ENCODE measurements at places on chromosomes 5 and 9. TPM values are rescaled to one million over a fixed set of nuclear protein-coding genes. Genes with fewer than 3 reads are reported as not detected.

The PCDHGA11 gene
- total RNA-seq, result 16.5 TPM

- no peak overlapping the region for H3K4me3 ChIP-seq
- H3K4me1 ChIP-seq, result peaks cover 15% of the 10 kb centered on the region
- H3K27me3 ChIP-seq, result no peaks in the 10 kb centered on the region
Measured at GRCh38 chr9:92666912-92667532, 2.9 kb downstream of the IPPK start.

GRCh38 chr5:14806456-14806855 is 65.1 kb downstream of the ANKH start:
- H3K27me3 ChIP-seq, result no peaks in the 10 kb centered on the region
- H3K4me3 ChIP-seq, result no peak overlapping the region
- H3K27ac ChIP-seq, result peak overlapping the region; percentile 89
- peak; percentile 93 for DNase-seq
- H3K4me1 ChIP-seq, result peaks cover 44% of the 10 kb centered on the region

The SPINK1 gene
- not detected for total RNA-seq

- no peak for DNase-seq
- no peaks in the 10 kb centered on the region for H3K27me3 ChIP-seq
- H3K36me3 ChIP-seq, result no peaks in the 10 kb centered on the region
- H3K4me1 ChIP-seq, result peaks cover 13% of the 10 kb centered on the region
- no peak overlapping the region for H3K27ac ChIP-seq
Measured at GRCh38 chr5:124908581-124909451, 162.4 kb upstream of the ZNF608 start.

- H3K27me3 ChIP-seq, result no peaks in the 10 kb centered on the region
- no peak overlapping the region for H3K27ac ChIP-seq
- H3K36me3 ChIP-seq, result no peaks in the 10 kb centered on the region
- peaks cover 5% of the 10 kb centered on the region for H3K4me1 ChIP-seq
- peak overlapping the region; percentile 82 for H3K4me3 ChIP-seq
Measured at GRCh38 chr9:98117984-98118639, 910 bp downstream of the TRIM14 start.

GRCh38 chr5:134736173-134736812 is 2.1 kb upstream of the CAMLG start:
- H3K27ac ChIP-seq, result no peak overlapping the region
- H3K4me1 ChIP-seq, result peaks cover 10% of the 10 kb centered on the region
- H3K36me3 ChIP-seq, result peaks cover 5% of the 10 kb centered on the region

GRCh38 chr5:423626-424261 is 19.2 kb upstream of the EXOC3 start:
- H3K36me3 ChIP-seq, result peaks cover 78% of the 10 kb centered on the region
- H3K4me3 ChIP-seq, result no peak overlapping the region
- H3K4me1 ChIP-seq, result peaks cover 7% of the 10 kb centered on the region
- H3K27me3 ChIP-seq, result no peaks in the 10 kb centered on the region
- peak overlapping the region; percentile 70 for H3K27ac ChIP-seq
- DNase-seq, result peak; percentile 47

The TMEM171 gene
- total RNA-seq, result 8.0 TPM

The ESM1 gene
- 2.9 TPM for total RNA-seq

- H3K4me3 ChIP-seq, result no peak overlapping the region
- no peaks in the 10 kb centered on the region for H3K27me3 ChIP-seq
Measured at GRCh38 chr9:129432297-129433154, 188.4 kb downstream of the C9orf50 start.
